ENCODE measurements at places on chromosomes 1 and 21.

- no peak for DNase-seq
Observed at GRCh38 chr21:18602711-18603110, 199.1 kb upstream of the TMPRSS15 start.

DNA sequence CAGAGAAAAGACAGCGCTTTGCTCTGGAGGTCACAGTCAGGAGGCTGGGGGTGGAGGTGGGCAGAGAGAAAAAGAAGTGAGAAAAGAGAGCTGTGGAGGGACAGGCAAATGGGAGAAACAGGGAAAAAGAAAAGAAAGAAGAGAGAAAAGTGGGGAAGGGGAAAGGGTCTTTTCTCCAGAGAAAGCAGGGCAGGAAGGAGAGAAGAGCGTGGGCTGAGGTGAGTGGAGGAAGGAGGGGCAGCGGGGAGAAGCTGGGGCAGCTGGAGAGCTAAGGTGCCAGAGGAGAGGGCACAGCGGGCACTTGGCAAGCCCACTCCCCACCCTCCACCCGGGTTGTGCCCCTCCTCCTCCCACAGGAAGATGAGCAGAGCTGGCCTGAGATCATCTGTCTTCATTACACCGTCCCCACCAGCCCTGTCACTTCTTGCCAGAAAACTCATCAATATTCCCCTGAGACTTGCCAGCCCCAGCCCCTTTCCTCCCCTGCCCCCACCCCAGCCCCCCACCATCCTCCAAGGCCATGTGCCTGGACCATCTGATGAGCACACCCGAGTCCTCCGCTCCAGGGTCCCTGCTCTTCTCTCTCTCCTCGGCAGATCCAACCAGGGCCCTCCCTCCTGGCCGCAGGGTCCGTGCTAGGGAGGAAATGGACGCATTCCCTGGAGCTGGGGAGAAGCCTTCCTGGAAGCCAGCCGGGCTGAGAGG is 17.0 kb upstream of the BLACAT1 start:
- no peak for DNase-seq

GRCh38 chr1:229059671-229060539 is 211.0 kb upstream of the RAB4A start:
- peak; percentile 15 for DNase-seq

- peak; percentile 95 for DNase-seq
Observed at GRCh38 chr1:147757015-147757990, 3.1 kb downstream of the GJA5 start.

DNA sequence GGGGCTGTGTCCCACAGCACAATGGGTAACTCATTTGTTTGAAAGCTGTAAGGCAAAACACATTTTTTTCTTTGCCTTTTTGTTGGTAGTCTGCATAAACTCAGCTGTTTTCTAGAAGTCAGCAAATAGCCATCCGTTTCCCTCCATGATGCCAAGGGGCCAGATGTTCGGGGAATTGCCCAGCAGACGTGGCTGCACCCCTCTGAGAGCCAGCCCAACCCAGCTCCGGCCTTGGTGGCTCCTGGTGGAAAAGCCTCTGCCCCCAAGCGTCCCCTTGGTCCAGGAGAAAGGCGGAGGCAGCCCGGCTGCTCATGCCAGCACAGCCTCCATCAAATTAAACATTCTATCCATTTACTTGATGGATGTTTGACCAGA is 58.4 kb upstream of the ADARB1 start:
- DNase-seq: no peak

DNA sequence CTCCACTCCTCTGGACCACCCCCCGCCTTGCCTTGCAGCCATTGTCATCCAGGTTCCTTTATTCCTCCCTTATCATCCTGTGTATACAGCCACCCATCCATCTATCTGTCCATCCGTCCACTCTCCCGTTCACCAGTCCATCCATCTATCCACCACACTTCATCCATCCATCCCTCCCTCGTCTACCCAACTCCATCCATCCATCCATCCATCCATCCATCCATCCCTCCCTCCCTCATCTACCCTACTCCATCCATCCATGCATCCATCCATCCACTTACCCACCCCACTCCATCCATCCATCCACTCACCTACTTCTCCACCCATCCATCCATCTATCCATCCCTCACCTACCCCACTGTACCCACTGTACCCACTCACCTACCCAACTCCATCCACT is 35.4 kb downstream of the DHRS3 start:
- no peak for DNase-seq

GRCh38 chr1:11051781-11052511 is 4.9 kb upstream of the MASP2 start:
- no peak for DNase-seq

- DNase-seq: no peak
Observed at GRCh38 chr21:27132266-27132665, 165.4 kb upstream of the ADAMTS5 start.

DNA sequence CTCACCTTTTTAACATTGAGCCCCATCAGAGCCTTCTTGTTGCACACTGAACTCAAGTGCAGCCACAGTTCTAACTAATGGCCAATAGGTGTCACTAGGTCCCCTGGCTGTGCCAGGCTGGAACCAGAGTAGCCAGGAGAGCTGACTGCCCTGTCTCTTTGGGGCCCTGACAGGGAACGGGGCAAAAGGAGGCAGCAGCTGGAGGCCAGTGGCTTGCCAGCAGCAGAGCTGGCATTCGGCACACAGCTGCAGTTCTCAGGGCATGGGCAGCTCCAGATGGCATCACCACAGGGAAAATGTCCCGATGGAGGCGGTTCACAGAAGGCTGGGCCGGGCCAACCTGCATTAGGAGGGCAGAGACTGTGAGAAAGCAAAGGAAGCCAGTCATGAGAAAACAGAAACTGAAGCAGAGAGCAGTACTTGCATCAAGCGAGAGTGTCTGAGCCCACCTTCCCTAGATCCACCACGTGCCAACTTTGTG is 188.6 kb downstream of the FCRL5 start:
- DNase-seq: peak; percentile 19

GRCh38 chr1:36151845-36152203 is 2.5 kb upstream of the TRAPPC3 start:
- DNase-seq: no peak

- DNase-seq: no peak
Observed at GRCh38 chr1:55049914-55050278, 10.5 kb downstream of the PCSK9 start.

DNA sequence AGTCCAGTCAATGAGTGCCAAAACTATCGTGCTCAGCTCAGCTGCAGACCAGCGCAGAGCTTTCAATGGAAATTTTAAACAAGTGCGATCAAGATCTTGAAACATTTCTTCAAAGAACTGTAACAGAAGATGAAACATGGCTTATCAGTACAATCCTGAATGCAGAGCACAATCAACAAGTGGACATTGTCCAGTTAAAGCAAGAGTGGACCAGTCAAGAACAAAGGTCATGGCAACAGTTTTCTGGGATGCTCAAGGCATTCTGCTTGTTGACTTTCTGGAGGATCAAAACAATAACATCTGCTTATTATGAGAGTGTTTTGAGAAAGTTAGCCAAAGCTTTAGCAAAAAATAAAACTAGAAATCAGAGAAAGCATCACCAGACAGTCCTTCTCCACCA is 374.2 kb downstream of the SETD4 start:
- no peak for DNase-seq

DNA sequence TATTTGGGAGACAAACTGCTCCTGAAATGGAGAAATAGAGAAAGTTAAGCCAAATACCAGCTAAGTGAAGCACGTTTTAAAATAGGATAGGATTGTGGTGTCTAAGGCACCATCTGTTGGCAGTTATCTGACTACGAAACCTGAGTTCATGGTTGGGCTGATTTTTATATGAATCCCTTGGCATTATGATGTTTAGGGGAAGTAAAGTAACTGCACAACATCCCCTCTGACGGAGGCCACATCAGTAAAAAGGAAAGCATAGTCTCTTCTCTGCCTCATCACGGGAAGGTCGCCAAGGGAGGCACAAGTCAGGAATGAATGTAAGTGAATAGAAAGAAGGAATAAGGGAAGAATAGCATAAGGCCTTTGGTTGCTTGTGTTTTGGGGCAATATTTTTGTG is 128.0 kb downstream of the PRRX1 start:
- DNase-seq: no peak

DNA sequence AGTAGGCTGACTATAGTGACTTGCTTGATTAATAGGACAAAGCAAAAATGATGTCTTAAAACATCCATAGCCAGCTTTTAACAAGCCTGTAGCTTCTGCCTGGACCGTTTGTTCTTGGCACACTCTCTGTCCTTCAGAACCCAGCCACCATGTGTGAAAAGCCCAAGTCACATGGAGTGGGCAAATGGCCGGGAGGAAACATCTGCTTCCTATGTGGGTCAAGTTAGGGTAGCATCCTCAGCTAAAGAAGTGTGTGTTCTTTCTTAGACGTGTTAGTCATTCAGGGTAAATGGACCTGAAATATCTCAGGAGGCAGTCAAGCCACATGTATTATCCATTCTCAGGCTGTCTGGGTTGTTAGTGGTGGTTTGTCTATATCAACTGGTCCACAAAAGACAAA is 23.4 kb downstream of the RD3 start:
- no peak for DNase-seq

DNA sequence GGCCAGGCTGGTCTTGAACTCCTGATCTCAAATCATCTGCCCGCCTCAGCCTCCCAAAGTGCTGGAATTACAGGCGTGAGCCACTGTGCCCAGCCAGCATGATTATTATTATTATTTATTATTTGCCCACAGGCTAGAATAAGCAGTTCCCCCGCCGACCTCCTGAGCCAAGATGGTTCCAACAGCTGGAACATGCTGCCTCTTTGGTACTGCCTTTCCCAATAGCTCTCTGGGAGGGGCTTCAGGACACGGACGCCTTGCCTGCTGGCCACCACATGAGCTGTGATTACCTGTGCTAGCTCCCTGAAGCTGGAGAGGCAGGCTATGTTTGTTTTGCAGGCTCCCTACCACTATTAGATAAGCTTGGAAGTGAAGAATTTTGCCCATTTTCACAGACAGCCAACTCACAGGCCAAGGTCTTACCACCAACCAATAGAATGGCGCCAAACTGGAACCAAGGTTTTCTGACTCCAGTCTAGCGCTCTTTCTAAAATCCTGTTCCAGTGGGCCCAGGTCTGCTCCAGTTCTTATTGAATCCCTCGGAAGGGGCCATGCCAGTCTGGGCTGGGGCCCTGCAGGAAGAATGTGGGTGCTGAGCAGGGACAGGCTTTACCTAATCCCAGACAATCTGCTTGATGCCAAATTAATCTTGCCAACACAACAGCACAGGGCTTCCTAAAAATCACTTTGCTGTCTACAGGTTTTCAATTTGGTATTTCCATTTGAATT is 2.1 kb upstream of the GPR61 start:
- no peak for DNase-seq

GRCh38 chr1:51648180-51649109 is 31.6 kb downstream of the OSBPL9 start:
- DNase-seq: peak; percentile 97

DNA sequence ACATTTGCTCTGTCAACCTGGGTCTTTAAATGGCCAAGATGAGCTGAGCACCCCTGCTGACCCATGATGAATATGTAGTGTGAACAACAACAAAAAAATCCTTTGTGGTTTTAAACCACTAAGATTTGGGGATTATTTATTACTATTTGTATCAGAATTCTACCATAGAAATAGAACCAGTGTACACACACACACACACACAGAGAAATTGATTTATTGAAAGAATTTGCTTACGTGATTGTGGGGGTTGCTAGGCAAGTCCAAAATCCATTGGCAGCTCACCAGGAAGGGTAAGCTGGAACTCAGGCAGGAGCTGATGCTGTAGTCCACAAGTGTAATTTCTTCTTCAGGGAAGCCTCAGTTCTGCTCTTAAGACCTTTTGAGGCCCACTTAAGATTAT is 82.5 kb upstream of the MAP1LC3C start:
- no peak for DNase-seq

DNA sequence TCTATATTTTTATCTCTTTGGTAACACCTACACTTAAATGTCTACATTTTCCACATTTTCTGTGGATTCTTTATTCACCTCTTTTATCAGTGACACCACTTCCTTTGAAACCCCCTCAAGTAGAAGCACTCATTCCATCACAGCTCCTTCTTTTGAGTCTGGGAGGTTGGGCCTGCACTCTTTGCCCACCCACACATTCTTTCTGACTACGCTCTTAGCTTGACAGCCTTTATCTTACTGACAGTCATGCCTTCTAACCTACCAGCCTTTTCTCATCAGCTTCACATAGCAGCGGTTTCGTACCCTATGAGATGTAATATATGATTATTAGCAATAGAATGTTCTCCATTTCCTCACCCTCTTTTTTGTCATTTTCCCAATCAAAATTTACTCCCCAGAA is 151.9 kb downstream of the TNFSF18 start:
- no peak for DNase-seq

DNA sequence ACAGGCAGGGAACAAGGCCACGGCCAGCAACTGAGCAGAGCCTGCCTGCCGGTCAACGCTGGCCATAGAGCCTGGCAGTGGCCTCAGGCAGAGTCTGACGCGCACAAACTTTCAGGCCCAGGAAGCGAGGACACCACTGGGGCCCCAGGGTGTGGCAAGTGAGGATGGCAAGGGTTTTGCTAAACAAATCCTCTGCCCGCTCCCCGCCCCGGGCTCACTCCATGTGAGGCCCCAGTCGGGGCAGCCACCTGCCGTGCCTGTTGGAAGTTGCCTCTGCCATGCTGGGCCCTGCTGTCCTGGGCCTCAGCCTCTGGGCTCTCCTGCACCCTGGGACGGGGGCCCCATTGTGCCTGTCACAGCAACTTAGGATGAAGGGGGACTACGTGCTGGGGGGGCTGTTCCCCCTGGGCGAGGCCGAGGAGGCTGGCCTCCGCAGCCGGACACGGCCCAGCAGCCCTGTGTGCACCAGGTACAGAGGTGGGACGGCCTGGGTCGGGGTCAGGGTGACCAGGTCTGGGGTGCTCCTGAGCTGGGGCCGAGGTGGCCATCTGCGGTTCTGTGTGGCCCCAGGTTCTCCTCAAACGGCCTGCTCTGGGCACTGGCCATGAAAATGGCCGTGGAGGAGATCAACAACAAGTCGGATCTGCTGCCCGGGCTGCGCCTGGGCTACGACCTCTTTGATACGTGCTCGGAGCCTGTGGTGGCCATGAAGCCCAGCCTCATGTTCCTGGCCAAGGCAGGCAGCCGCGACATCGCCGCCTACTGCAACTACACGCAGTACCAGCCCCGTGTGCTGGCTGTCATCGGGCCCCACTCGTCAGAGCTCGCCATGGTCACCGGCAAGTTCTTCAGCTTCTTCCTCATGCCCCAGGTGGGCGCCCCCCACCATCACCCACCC is at the start of gene TAS1R3:
TSS of gene TAS1R3 (plus strand) at position 213 of the 898 bp plus-strand sequence. CDS start at position 279, 66 bp downstream.
- no peak for DNase-seq

DNA sequence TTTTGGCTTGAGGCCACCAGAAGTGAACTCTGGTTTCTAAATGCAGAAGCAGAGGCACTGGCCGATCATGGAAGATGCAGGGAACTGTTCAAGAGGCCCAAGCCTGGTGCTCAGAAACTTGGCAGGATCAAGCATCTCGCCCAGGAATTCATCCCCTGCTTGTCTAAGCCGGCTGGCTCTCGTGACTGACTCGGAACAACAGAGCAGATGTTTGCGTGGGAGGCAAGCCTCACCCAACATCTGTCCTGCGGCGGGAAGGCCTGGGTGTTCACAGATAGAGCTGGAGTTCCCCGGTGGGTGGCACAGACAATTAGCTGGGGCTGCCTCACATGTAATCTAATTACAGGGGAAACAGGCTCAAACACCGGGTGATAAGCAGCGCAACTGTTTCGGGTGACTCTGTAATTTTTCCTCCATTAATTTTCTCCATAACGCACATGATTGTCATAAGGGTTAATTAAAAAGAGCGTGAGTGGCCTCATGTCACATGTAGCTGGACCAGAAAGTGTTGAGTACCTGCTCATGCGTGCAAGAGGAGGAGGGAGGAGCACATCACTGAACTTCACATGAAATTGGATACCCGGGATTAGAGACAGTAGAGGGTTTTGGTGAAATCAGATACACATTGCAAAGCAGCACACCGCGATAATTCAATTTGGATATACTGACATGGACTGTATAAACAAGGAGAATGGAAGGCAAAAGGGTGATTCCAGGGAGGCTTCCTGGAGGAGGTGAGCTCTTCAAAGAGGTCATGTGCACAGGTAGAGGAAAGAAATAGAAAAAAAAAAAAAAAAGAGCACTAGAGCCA is 180.0 kb downstream of the ETS2 start:
- no peak for DNase-seq
